Gastroesophageal sphincter (tissue), 4 donors: ENCODE measurements at places on chromosomes 6 and 20. TPM values are rescaled to one million over a fixed set of nuclear protein-coding genes. Genes with fewer than 3 reads are reported as not detected.

The FAM8A1 gene
- 55.2 TPM for total RNA-seq

The ABHD16B gene
- not detected for total RNA-seq

The DEF6 gene
- 4.4 TPM for total RNA-seq

The CST4 gene
- not detected for total RNA-seq

The SLC22A7 gene
- not detected for total RNA-seq

The EYS gene
- not detected for total RNA-seq

The KCNQ2 gene
- 0.40 TPM for total RNA-seq

The RPS6KA2 gene
- total RNA-seq: 119 TPM

The TMEM170B gene
- total RNA-seq: 8.2 TPM

The VSX1 gene
- not detected for total RNA-seq

The MLIP gene
- 0.54 TPM for total RNA-seq

The TGIF2 gene
- 14.0 TPM for total RNA-seq

- no peak for ATAC-seq
Measured at GRCh38 chr6:164825386-164825785, 484.0 kb downstream of the C6orf118 start.

- no peak for ATAC-seq
Measured at GRCh38 chr6:42970871-42971612, 7.9 kb downstream of the PEX6 start.

- ATAC-seq: peak; percentile 13
Measured at GRCh38 chr20:17525650-17526049, 5.5 kb downstream of the BFSP1 start.

DNA sequence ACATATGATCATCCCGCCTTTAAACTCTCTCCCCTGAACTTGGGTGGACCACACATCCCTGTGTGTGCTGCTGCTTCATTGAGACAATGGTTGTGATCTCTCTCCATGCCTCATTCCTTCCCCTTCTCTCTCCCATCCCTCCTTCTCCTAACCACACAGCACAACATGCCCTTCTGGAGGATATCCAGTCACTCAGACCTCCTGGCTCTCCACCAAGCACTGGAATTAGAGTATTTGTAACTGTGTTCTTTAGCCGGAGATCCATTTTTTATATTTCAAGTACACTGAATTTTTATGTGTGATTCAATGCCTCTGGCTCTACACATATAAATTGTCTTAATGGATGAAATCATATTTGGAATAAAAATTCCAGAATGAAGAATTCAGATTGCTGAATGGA, 287.4 kb downstream of the EYA4 start:
- no peak for ATAC-seq

- peak; percentile 31 for ATAC-seq
Measured at GRCh38 chr20:63488315-63489251, 10.3 kb downstream of the EEF1A2 start.

DNA sequence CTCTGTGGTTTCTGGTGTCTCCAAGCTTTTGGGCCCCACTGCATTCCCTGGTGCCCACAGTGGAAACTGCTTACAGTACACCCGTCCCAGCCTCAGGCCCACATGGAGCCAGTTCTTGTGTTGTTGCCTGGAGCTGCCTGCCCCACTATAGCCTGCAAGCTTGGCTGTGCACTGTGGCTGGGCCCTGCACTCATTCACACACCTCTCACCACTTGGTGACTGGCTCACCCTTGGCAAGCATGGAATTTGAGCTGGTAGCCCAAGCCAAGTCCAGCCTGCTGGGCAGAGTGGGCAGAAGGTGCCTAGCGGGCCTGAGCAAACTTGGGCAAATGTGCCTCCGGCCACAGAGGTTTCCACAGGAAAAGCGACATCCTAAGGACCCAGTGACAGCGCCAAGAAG, 472.3 kb downstream of the MMUT start:
- ATAC-seq: no peak

DNA sequence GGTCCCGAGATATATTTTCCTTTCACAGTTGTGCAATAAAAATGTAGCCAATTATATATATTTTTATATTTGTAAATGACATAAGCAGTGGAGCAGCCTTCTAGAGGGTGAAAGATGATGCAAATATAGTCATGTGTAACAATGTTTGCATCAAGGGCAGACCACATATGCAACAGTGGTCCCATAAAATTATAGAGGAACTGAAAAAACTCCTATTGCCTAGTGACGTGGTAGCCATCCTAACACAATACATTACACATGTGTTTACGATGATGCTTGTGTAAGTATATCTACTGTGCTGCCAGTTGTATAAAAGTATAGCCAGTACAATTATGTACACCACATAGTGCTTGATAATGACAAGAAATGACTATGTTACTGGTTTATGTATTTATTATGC, 162.8 kb downstream of the ZFAND3 start:
- no peak for ATAC-seq

GRCh38 chr20:53739799-53740785, 146.5 kb upstream of the ZNF217 start:
- ATAC-seq: no peak

GRCh38 chr6:14272737-14273085, 155.1 kb downstream of the CD83 start:
- no peak for ATAC-seq

DNA sequence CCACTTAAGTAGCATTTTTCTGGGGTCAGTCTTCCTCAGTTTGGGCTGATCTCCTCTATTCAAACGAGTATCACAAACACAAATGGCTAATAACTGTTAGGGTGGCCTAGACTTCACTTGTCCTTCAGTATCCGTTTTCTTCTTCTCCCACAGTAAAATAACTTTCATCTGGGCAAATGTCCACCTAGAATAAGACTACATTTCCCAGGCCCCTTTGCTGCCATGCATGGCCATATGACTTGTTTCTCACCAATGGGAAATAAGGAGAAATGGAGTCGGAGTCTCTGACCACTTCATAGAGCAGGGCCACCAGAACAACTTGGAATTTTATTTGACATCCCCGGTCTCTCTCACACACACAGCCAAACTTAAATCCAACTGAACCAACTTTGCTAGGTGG, 51.4 kb downstream of the SULF2 start:
- ATAC-seq: no peak

DNA sequence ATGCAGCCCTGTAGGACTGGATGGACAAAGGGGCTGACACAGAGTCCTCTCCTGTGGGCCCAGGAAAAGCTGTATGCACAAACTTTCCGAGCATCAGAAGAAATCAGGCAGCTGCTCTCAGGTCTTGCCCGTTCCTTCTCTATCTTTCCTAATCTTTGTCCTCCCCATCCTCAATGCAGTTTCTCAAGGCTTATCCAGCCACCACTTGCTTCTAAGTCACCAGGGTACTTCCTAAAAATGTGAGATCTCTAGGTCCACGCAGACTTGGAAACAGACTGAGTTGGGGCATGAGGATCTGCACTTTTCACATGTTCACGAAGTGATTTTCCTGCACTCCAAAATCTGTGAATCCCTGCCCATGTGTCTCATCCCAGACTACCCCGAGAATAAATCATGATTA, 394.5 kb upstream of the SLC35B3 start:
- ATAC-seq: no peak

GRCh38 chr6:3041606-3042005, 26.7 kb upstream of the RIPK1 start:
- no peak for ATAC-seq

- no peak for ATAC-seq
Measured at GRCh38 chr6:136886091-136886490, 36.0 kb upstream of the SLC35D3 start.

GRCh38 chr6:80942911-80943310, 809.6 kb downstream of the TENT5A start:
- no peak for ATAC-seq

- peak; percentile 98 for ATAC-seq
Measured at GRCh38 chr6:43516697-43517504, at the start of the genes POLR1C and YIPF3. TSS of gene POLR1C (plus strand) at chr6:43517089. CDS start at chr6:43517110, 21 bp downstream. TSS of gene YIPF3 (minus strand) at chr6:43516926. CDS start at chr6:43516807, 119 bp downstream.

DNA sequence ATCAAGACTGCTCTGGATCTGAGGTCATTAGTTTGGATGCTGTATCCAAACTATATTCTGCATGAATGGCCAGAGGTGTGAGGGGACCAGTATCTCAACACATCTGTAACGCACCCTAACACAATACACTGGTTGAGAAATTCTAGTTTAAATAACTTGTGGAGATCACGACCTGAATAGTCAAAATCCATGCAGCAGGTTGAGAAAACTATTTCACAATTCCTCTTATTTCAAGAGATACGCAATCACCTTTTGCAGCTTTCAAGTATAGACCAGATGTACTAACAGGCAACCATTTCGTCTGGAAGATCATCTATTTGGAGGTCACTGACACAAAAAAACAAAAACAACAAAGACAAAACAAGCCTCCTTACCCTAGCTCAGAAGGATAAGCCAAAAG, 11.1 kb downstream of the CSNK2A1 start:
- no peak for ATAC-seq

DNA sequence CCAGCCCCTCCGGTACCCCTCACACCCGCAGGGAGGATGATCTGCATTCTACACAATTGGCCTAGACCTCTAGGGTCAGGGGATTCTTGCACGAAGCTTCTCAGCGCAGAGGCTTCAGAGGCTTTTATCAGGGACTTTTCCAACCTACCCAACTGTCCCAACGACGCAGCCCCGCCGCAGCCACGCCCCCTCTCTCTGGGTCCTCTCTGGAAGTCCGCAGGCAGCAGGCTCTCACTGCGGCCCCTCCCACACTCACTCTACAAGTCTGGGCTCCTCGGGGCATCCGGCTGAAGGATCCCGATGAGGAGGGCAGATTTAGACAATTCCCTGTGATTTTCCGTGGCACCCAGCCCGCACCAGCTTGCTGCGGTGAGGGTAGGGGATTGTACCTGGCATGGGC, 227.7 kb upstream of the RNF24 start:
- no peak for ATAC-seq

DNA sequence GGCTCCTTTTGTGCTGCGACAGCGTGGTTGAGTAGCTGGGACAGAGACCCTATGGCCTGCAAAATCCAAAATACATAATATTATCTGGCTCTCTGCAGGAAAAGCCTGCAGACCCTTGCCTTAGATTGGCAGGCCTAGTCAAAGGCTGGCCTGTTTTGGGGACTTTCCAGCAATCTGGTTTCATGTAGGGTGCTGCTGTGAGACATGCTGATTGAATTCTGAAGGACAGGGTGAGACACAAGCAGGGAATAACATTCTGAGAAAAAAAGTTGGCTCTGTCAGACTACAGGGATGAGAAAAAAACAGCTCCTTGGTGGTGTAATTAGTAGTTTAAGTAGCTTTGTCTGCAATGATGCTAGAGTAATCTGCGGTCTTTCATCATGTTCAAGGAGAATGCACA, 402.7 kb upstream of the AGPAT4 start:
- no peak for ATAC-seq

- no peak for ATAC-seq
Measured at GRCh38 chr6:20704325-20705025, 170.2 kb downstream of the CDKAL1 start.

GRCh38 chr20:11214256-11214840, 540.5 kb upstream of the JAG1 start:
- ATAC-seq: no peak

- peak; percentile 81 for ATAC-seq
Measured at GRCh38 chr6:37038292-37039198, 33.1 kb downstream of the FGD2 start.

- ATAC-seq: no peak
Measured at GRCh38 chr6:117465691-117466090, 16.8 kb upstream of the DCBLD1 start.

DNA sequence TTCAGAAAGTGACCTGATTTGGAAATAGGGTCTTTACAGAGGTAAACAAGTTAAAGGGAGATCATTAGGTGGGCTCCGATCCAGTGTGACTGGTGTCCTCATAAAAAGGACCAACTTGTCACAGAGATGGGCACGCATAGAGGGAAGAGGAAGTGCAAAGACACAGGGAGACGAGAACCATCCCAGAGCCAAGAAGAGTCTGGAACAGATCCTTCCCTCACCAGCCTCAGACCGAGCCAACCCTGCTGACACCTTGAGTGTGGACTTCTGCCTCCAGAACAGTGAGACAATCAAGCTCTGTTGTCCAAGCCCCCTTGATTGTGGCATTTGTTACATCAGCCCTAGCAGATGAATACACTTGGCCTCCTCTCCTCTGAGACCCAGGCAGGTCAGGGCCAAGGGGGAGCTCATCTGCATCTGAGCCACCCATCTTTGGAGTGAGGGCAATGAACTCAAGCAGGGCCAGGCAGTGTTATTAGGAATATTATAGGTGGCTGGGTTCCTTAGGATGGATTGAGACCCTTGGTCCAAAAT, 22.2 kb upstream of the SCML4 start:
- ATAC-seq: no peak

DNA sequence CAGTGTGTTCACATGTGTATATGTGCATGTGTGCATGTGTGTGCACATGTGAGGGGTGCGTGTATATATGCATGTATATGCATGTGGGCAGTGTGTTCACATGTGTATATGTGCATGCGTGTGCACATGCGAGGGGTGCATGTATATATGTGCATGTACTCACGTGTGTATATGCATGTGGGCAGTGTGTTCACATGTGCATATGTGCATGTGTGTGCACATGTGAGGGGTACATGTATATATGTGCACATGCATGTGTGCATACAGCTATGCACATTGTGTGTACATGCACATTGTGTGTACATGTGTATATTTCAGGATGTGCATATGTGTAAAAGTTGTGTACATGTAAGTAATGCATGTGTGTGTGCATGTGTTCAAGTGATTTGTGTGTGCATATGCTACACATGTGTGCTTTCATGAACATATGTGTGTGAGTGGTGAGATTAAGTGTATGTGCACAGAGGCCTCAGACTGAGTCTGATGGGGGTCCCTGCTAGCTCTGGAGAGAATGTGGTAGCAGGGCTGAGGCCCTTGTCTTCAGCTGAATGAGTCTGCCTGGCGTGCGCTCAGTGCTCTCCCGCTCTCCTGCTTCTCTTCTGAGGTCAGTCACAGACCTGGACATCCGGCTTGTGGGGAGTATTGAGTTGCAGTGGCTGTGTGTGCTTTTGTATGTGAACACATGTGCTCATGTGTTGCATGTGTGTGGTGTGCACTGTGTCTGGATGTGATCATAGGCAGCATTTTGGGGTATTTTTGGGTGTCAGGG, 19.9 kb upstream of the MYT1 start:
- no peak for ATAC-seq

- no peak for ATAC-seq
Measured at GRCh38 chr20:59617221-59617620, 12.9 kb downstream of the PHACTR3 start.

DNA sequence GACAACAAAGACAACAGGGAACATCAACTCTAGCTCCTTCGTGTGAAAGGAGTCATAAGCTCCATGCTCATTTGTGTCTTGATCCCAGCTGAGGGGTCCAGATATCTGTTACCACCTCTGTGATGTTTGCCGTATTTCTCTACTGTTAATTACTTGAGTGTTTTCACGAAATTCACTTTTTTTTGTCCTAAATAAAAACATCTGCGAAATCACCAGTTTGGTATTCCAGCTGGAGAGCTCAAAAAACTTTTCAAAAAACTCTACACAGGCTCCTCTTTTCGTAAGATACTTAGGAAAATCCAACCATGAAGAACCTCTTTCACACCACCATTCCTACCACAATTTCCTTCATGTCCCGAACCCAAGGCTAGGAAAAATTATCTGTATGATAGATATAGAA, 25.3 kb downstream of the TRAF3IP2 start:
- no peak for ATAC-seq

DNA sequence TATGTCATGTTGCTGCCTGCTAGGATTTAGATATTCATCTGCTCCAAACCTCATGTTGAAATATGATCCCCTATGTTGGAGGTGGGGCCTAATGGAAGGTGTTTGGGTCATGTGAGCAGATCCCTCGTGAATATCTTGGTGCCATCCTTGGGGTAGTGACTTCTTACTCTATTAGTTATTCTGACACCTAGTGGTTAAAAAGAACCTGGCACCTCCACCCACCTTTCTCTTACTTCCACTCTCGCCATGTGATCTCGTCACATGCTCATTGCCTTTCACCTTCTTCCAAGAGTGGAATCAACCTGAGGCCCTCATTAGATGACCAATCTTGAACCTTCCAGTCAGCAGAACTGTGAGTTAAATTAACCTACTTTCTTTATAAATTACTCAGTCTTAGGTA, 549.4 kb upstream of the SYNCRIP start:
- ATAC-seq: no peak
